ENCODE measurements at places on chromosomes 7 and 10.

- DNase-seq = no peak
Measured at GRCh38 chr7:25727446-25727845, 424.6 kb upstream of the NFE2L3 start.

DNA sequence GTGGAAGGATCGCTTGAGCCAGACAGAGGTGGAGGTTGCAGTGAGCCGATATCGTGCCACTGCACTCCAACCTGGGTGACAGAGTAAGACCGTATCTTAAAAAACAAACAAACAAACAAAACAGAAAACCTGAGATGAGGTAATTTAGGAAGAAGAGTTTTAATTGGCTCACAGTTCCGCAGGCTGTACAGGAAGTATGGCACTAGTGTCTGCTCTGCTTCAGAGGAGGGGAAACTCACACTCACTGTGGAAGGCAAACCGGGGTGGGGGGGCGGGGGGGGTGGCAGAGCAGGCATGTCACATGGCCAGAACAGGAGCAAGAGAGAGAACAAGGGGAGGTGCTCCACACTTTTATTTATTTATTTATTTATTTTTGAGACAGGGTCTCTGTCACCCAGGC lies 5.1 kb downstream of the UBE2D4 start:
- no peak for DNase-seq

- DNase-seq = no peak
Measured at GRCh38 chr10:88401671-88402347, 181.3 kb downstream of the RNLS start.

GRCh38 chr10:43221419-43222209 lies 45.3 kb downstream of the RASGEF1A start:
- peak; percentile 11 for DNase-seq

- no peak for DNase-seq
Measured at GRCh38 chr10:1708746-1709145, 28.6 kb downstream of the ADARB2 start.

- DNase-seq = no peak
Measured at GRCh38 chr10:128289621-128290020, 163.4 kb upstream of the MKI67 start.

DNA sequence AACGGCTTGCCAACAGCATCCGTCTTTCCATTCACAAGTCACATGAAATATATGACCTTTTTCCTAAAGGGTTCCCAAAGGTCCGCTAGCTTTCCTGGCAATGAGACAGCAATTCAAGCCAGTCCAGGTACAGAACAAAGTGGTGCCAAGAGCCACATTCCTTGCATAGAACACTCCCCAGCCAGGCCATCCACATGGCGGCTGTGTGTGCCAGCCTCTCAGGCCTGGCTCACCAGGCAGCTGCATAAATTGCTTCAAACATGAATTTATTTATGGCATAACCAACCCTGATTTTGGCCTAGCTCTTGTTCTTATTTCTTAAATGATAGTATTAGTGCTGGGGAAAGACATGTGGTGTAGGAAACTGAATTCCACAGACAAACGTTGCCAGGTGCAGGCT lies 63.7 kb upstream of the CREB5 start:
- DNase-seq = no peak

DNA sequence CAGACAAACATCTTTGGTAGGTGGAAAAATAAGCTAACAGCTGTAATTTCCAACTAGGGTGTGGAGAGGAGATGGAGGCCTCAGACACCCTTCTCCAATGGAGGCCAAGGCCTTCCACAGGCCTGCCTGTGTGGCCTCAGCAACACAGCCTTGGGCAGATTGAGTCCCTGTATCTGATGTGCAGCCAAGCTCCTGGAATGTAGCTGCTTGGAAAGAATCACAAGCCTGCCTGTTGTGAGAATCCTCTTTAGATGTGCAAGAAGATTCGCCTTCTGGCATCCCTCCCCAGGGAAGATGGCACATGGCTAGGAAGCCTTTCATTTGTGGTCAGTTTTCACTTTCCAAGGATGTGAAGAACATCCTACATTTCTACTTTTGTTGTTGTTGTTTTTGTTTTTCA lies 684.0 kb downstream of the GRID1 start:
- DNase-seq = no peak

GRCh38 chr7:135257790-135258189 lies 24.2 kb downstream of the STRA8 start:
- no peak for DNase-seq

- peak; percentile 64 for DNase-seq
Measured at GRCh38 chr10:119131512-119132240, 27.8 kb downstream of the DENND10 start.

- DNase-seq = no peak
Measured at GRCh38 chr10:97780841-97781617, 9.2 kb upstream of the SFRP5 start.

DNA sequence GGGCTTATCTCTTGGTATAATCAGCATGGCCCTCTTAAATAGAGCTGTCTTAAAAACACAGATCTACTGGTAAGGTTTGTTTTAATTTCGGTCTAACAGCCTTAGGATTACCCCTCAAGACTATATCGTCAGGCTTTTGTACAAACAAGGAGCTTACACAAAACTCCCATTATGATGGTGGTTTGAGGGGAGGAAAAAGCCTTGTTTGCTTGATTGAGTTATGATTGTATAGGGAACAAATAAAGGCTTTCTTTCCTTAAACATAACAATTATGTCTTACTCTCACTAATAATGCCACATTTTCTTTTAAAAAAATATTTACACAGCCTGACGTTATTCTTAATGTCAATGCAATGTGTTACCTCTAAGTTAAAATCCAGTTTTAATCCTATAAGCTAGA lies 188.8 kb upstream of the TCF7L2 start:
- DNase-seq = no peak

GRCh38 chr7:106339513-106340246 lies 54.9 kb upstream of the NAMPT start:
- DNase-seq = no peak

DNA sequence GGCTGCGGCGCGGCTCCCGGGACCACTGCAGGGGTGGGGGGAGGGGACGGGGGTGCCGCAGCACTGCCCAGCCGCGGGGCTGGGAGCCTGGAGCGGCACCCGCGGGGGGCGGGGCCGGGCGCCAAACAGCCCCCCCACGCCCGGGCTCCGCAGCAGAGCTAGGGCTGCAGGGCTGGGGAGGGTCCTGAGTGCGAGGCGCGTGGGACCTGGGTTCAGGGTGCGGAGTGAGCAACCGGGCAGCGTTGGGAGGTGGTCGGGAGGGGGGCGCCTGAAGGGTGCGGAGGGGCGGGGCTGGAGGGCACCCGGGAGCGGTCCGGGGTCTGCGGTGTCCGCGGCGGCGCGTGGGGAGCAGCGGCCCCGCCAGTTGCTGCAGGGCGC lies 528 bp downstream of the CAMK2G start:
- DNase-seq = no peak

GRCh38 chr7:114107522-114107921 lies 188.7 kb upstream of the PPP1R3A start:
- DNase-seq = no peak

DNA sequence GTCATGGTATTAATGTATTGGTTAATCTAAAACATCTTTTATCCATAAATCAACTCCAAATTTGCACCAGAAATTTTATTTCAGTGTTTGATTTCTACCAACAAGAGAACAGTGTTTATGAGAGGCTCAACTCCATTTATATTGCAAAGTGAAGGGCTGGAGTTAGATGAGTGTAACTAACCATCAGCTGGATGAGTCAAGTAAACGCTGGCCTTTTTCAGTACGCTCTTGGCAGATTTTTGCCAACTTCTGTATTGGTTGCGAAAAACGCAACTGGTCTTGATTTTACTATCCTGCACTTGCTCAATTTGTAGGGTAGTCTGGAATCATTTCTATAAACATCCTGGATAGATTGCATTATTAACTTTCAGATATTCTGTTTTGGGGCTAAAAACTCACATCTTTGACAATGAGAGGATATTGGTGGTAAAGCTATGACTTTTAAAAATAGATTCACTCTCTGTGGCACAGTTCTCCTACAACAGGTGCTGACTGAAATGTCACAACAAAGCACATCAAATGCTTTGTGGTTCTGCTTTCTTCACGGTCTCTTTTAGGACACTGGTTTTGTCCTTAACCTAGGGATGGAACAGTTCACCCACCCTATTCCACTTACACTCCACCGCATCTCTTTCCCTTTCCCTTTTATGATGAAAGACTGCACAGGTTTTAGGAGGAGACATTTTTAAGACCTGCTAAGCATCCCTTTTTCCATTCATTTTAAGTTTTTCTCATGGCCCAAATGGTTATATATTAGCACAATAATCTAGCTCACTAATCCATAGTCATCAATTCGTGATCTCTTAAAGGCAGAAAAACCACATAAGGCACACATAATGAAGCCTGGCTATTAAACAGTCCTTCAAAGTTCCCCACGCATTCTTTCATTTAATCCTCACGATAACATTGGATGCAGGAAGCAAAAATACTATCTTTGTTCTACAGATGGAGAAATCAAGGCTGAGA lies 12.8 kb downstream of the CACNA2D1 start:
- no peak for DNase-seq

GRCh38 chr10:133132473-133133291 lies 27.3 kb upstream of the KNDC1 start:
- no peak for DNase-seq

- DNase-seq = no peak
Measured at GRCh38 chr10:12787297-12787696, 214.2 kb downstream of the CCDC3 start.

- DNase-seq = no peak
Measured at GRCh38 chr7:108097703-108098102, 32.5 kb downstream of the LAMB4 start.

GRCh38 chr10:31103112-31103511 lies 71.4 kb upstream of the ZNF438 start:
- DNase-seq = no peak

DNA sequence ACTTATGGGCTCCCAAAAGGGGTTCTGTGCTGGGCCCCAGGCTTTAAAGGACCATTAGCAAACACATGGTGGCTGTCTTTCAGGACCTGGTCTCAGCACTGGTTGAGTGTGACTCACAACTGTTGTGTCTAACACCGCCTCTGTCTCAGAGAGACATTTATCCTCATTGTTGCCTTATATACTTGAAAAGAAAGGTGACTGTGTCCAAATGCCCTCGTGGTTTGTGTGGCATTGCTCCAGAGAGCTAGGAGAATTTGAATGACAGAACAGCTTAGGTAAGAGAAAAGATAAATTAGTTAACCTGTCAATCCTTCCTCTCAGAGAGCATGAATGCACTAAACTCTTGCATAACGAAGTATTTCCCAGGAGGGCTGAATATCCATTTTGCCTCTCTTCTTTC lies 14.5 kb upstream of the FAM13C start:
- no peak for DNase-seq

DNA sequence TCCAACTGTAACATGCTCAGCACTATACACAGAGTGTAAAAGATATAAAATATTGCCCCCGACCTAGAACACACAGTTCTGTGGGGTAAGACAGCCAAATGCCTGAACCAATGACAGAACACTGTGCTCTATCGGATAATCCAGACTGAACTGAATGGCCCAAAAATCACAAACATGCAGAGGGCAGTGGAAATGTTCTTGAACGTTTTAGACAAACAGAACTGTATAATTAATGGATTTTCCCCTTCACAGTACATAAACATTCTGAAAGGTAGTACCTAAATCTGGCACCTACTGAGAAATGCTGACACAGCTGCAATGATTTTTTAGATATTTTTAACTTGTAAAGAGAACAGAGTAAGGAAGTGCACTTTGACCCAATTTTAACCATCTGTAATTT lies 33.4 kb downstream of the PARD3 start:
- DNase-seq = no peak

DNA sequence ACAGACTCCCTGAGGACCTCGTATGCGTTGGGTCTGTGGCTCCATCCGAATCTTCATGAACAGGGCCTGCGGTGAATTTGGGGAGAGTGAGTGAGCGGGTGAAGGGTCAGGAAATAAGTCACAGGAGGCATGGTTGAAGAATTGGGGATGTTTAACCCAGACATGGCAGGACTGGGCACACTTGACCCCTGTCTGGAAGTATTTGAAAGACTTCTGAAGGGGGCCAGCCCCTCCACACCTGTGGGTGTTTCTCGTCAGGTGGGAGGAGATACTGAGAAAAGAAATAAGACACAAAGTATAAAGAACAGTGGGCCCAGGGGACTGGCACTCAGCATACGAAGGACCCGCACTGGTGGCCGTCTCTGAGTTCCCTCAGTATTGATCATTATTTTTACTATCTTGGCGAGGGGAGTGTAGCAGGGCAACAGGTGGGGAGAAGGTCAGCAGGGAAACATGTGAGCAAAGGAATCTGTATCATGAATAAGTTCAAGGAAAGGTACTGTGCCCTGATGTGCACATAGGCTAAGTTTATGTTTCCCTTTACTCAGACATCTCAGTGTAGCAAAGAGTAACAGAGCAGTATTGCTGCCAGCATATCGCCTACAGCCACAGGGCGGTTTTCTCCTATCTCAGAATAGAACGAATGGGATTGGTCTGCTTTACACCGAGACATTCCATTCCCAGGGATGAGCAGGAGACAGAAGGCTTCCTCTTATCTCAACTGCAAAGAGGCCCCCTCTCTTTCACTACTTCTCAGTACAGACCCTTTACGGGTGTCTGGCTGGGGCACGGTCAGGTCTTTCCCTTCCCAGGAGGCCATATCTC lies 38.2 kb upstream of the PFKFB3 start:
- DNase-seq = peak; percentile 44

Measured in activated T-cell treated with anti-CD3 and anti-CD28 coated beads, Interleukin-2, amount 50 U/mL, for 48 hours (primary cell).